Aorta (tissue), 5 donors: ENCODE measurements at places on chromosomes 16 and 17. TPM values are rescaled to one million over a fixed set of nuclear protein-coding genes. Genes with fewer than 3 reads are reported as not detected.

DNA sequence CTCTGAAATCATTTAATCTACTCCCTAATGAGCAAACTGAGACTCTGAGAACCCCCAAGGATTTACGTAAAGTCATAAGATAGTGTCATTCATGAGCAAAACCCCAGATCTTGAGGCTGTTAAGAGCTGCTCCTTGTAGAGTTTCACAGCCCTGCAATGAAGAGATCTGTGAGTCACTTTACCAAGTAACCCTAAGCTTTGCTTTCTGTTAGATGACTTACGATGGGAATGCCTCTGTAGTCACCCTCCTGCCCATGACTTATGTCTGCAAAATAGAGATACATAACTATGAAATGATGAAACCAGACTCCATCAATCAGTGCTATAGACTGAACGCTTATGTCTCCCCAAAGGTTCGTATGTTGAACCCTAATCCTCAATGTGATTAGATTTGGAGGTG lies 117.7 kb downstream of the HS3ST3A1 start:
- no peak for DNase-seq

- DNase-seq, result no peak
Measured at GRCh38 chr17:40462343-40463121, 19.3 kb downstream of the IGFBP4 start.

DNA sequence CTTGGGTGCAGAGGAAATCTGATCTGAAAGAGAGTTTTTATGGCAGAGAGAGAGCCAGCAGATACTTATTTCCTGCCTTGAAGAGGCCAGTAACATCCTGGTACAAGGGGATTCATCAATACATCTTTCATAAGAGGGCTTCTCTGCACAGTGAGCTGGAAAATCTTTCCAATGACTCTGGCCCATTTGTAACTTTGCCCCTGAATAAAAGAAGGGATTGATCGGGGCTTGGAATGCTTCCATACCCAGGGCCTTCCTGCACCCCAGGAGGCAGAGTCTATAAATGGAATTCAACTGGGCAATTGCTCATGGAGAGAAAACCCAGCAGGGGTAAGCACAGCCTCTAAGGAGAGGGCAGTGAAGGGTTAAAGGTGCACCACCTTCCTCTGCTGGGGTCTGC lies 163.3 kb downstream of the XYLT1 start:
- DNase-seq, result no peak

ATP6V0A1 gene
- total RNA-seq, result 96.2 TPM
